ENCODE measurements at places on chromosomes 13 and 19. TPM values are rescaled to one million over a fixed set of nuclear protein-coding genes. Genes with fewer than 3 reads are reported as not detected.

The BRSK1 gene
- total RNA-seq: 67.1 TPM

The IGFL1 gene
- total RNA-seq: not detected

The LYPD3 gene
- not detected for total RNA-seq

The ZNF837 gene
- 0.94 TPM for total RNA-seq

The OR10H1 gene
- total RNA-seq: not detected

- no peak for DNase-seq
These were observed 93.8 kb upstream of the RAP2A start for GRCh38 chr13:97339988-97340749.

DNA sequence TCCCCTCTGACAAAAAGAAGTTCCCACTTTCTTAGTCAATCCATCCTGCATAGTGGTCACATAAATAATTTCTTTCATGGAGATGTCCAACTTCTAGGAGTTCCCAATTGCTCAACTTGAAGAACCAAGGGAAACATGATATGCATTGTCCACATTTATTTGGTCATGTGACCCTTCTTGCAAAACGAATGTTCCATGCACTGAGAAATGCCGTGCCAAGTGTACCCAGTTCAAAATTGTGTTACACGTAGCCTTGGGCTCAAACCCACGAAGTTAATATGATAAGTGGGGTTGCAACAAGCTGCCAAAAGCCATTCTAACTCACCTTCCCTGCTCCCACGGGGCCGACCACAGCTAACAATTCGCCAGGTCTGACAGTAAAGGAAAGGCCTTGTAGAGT lies 113.1 kb downstream of the ABCC4 start:
- DNase-seq: no peak

DNA sequence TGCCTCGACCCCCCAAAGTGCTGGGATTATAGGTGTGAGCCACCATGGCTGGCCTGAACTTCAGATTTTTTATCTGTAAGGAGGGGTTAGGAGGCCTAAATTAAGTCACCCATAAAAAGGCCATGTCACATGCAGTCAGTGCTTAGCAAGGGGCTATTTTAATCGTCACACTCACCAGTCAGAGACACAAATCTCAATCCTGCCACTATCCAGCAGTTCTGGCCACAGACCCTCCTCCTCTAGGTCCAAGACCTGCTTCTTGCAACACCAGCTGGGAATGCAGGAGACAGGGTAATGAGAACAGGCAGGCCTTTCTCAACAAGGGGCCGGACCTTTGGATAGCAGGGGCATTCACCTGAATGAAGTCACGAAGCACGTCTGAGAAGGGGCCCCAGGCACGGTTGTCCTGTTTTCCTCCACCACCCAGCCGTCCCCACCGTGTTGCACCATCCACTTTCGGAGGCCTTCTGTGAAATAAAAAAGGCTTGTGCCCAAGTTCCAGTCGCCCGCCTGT lies 1.4 kb downstream of the FBXO27 start:
- DNase-seq: no peak

The LYPD4 gene
- not detected for total RNA-seq

DNA sequence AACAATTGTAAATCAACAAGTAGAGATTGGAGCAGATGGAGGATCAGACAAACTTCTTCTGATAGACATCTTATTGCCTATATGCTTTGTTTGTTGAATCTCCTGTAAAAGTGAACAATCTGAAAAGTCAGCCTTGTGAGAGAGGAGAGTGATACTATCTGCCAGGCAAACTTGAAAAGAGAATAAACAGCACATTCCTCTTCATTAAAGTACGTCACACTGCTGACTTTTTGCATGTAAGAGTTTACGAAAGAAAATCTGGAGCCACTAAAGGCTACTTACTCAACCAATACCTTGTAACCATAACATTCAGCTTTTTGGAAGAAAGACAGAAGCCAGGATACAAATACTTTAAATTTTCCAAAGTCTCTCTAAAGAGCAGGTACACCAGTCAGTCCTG lies 42.5 kb downstream of the EDNRB start:
- DNase-seq: no peak

DNA sequence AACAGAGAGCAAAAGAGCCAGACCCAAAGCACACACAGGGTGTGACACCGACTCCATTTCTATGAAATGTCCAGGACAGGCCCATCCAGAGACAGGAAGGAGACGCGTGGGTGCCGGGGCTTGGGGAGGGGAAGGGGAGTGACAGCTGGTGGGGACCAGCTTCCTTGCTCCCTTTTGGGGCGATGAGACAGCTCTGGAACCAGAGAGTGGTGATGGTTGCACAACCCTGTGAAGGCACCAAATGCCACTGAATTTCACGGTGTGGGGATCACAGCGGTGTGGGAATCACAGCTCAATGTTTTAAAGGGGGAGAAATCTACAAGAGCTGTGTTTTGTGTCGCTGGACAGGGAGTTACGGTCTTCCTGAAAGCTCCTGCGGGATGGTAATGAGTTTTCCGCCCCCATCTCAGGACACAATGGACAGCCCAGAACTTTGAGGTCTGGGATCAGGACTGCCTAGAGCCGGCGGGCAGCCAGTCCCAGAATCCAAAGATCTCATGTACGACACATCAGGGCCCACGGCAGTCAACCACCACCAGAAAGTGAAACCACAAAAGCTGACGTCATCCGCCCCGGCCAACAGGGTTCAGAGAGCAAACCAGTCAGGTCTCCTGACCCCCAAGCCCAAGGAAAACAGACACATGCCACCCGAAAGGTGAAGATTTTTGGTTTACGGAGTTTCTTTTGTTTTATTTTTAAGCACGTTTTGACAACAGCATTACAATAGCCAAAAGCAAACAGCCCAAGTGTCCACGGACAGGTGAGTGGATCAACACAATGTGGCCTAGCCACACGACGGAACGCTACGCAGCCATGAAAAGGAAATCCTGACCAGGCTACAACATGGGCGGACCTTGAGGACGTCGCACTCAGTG lies 7.3 kb downstream of the SGTA start:
- DNase-seq: no peak

DNA sequence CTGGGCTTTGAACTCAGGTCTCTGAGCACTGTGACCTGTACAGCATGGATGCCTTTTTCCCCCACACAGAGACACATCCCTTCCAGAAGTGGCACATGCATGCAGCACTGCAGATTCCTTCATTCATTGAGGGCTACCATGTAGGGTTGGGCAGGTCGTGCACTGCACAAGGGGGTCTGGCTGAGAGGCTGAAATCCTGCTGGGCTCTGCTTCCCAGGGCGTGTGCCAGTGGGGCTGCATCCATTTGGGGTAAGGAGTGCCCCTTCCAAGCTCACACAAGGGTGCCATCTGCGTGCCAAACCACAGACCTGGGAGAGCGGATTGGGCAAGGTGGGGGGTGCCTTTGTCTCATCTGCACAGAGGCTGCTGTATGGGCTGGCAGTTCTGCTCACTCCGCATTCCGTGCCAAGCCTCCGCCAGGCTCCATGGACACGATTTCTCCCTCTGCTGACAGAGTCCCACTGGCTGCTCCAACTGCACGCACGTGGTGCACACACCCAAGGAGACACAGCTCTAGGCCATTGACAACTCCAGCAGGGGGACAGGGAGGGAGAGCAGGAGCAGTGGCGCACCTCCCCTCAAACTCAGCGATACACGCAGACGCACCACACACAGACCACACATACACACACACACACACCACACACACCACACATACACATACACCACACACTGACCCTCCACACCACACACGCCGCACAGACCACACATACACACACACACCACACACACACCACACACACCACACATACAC lies 4.5 kb upstream of the SHISA7 start:
- DNase-seq: peak; percentile 88

- no peak for DNase-seq
These were observed 8.4 kb upstream of the DCUN1D2 start for GRCh38 chr13:113498905-113499304.

The RGCC gene
- 25.7 TPM for total RNA-seq

- no peak for DNase-seq
These were observed 6.8 kb downstream of the HSPH1 start for GRCh38 chr13:31154939-31155338.

DNA sequence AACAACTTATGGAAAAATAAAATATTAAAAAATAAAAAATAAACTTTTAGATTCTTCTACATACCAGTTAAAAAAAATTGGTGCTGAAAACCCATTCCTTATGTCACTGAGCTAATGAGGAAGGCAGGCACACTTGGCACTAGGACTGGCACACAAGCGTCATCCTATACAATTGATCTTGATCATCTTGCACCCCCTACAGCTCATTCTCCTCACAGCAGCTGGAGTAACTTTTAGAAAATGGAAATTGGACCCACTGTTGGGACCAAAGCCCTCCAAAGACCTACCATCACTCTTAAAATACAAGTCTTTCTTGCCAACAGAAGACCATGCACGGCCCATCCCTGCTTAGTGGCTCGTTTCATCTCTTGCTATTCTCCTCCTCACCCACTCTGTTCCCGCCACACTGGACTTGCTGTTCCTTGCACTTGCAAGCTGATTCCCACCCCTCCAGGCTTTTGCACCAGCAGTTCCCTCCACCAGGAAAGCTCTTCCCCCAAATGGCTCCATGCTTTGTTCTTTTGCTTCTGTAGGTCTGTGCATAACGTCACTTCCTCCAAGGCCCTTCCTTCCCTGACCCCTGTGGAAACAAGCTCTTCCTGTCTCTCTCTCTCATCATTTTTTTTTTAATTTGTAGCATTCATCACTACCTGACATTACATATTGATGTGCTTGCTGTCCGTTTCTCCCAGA lies 11.6 kb downstream of the CTU1 start:
- no peak for DNase-seq

DNA sequence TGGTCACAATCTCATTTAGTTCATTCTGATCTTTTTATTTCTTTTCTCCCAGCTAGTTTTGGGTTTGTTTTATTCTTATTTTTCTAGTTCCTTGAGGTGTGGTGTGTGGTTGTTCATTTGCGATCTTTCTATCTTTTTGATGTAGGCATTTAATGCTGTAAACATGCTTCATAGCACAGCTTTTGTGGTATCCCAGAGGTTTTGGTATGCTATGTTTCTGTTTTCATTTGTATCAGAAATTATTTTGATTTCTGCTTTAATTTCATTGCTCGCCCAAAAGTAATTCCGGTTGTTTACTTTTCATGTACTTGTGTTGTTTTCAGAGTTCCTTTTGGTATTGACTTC lies 12.6 kb downstream of the DNAJC3 start:
- no peak for DNase-seq

- no peak for DNase-seq
These were observed 29.5 kb upstream of the ANKRD10 start for GRCh38 chr13:110944121-110944967.

DNA sequence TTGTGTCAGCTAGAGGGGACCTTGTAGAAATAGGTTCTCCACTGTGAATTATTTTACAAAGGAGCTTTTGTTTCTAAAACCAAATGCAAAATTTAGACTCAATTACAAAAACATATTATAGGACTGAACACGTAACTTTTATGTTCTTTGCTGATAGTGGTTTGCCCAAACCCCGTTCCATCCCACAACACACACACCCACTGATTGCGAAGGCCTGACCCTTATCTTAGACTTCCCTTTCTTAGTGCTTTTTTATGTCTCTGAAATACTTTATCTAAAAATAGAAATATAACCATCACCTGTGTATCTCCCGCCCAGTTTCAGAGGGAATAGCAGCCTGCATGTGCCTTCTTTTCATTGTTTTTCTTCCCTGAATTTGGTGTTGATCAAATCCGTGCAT lies 13.0 kb downstream of the CCNA1 start:
- DNase-seq: no peak

The TEKTIP1 gene
- total RNA-seq: not detected

DNA sequence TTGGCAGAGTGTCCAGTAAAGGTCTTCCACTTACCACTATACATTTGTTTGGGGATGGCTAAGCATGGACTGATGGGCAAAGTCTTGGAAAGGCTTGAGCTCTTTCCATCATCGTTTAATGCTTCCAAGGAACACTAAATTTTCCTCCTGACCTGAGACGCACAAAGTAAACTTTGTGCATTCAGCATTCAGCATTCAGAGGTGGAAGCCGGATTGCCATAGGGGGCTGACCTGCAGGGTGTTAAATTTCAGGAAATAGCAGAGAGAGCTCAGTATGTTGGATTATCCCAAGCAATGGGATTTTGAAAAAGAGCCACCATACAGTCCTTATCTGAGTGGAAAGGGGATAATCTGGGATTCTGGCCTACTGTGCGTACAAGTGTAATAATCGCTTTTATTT lies 14.0 kb downstream of the ZNF552 start:
- DNase-seq: no peak

DNA sequence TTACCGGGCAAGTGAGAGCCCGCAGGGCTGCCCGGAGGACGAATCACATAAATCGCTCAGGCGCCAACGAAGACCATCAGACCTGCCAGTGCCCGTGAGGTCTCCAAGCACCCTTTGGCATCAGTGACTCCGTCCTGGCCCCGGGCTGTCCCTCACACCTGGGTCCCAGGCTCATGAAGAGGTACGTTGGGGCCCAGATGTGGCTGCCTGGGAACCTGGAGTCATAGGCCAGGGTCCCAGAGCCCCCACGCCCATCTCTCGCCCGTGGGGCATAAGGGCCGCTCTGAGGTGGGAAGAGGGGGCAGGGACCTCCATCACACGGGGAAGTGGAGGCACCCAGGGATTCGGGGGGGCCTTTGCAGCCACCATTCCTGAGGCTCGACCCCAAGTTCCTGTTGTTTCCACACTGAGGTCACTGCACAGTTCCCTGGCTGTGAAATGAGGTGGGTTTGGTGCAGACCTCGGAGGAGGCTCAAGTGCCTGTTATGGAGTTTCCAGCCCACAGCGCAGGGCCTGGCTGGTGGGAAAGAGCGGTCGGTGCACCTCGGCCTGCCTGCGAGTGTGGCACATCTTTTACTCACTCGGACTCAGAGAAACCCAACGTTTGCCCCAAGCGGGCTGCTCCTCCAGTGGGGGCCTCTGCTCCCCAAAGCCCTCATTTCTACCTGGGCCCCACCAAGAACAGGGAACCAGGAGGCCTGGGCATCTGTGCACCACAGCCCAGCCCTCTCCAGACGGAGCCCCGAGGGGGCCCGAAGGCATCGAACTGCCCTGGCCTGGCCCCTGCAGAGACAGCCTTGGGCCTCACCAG lies 35.9 kb upstream of the C13orf46 start:
- no peak for DNase-seq

The GPR4 gene
- total RNA-seq: 0.16 TPM

The TBCB gene
- total RNA-seq: 373 TPM

The LILRB1 gene
- not detected for total RNA-seq

DNA sequence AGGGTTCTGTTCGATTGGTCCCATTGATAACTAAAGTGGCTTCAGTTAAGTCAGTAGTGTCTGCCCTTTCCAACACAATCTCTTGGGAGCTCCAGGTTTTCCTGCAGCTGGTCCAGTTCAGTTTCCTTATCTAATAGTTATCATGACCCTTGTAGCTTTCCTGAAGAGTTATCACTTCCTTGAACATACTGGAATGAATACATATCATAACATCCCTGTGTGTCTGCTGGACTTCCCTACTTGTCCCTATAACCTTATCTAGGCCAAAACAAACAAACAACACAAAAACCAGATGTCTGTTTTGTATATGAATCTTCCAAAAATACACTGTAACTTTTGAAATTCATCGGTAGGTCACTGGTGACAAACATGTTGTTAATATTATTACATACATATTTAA lies 167.6 kb downstream of the DCT start:
- no peak for DNase-seq
